ENCODE measurements at places on chromosomes 6 and 20. TPM values are rescaled to one million over a fixed set of nuclear protein-coding genes. Genes with fewer than 3 reads are reported as not detected.
A peak's percentile ranks its signal among the peaks of the same experiment; 100 is the strongest.

GRCh38 chr6:53240761-53241160, 92.1 kb upstream of the GCM1 start:
- DNase-seq: no peak

Gene FAM83C
- polyA plus RNA-seq: not detected

DNA sequence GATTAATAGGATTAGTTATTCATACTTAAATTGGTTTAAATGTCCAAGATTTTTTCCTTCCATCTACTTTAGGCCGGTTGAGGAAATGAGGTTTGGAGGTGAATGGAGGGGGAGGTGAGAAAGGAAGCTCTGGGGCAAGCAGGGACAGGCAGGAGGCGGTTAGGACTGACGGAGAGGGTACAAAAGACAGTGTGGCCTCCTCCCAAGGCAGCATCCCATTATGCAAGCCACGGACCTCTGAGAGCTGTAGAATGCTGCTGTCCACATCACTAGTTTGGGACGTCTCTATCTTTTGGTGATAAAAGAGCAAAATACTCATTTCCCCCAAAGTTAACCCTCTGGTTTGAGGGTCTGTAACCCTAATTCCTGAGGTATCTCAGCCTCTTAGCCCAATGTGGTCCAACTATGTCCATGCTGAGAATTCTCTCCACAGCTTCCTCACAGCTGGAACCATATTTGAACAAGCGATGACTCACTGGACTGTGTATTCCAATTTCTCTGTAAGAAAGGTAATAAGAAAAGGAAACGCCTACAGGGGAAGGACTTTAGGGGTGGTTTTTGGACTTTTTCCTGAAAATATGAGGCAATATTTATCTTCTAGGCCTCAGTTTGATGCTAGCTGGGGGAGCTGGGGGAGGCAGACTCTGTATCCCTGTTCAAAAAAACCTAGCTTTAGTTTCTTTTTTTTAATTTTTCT, 172.2 kb downstream of the TFAP2B start:
- no peak for DNase-seq

DNA sequence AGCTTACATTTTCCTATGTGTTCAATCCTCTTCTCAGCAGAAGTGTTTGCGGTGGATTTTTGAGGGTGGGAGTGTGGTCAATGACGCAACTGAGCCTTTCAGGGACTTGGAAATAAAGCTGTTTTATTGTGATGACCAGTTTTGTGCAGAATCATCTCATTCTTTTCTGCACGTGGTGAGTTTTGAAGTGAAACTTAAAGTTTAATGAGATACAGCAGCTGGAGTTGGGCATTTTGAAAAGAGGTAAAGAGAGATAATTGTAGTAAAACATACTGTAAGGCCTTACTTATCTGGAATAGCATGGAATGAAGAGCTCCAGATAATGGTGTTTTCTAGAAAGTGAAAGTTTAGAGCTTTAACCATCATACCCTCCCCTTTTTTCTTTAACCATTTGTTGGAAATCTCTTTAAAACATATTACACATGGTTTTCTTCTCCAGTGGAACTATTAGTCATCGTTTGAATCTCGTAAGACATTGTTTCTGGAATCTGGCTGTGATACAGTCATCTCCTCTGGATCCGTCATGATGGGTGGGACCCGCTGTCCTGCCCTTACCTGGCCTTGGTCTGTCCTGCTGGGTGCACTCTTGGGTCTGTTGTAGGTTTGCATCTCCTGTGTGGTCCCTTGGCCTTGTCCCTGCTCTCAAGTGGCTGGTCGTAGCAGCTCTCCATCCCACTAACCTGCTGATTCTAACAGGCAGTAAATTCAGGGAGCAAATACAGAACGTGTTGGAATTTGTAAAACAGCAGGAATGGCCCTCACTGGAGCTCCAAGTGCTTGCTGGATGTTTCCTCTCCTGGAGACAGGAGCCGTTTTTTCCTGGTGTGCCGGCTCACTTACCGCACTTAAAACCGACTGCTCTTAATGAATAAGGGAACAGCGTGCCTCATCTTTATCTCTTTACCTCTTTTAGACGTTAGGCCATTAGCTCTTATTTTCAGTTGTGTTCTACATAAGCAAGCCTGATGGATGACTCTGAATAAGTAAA, 29.8 kb downstream of the UST start:
- DNase-seq: peak; percentile 77

Gene HTR1B
- not detected for polyA plus RNA-seq
